Tibial nerve (tissue), 4 donors: ENCODE measurements at places on chromosomes 6 and 20. TPM values are rescaled to one million over a fixed set of nuclear protein-coding genes. Genes with fewer than 3 reads are reported as not detected.

KIF13A gene
- 44.9 TPM for total RNA-seq

ZNF451 gene
- 51.1 TPM for total RNA-seq

OPN5 gene
- not detected for total RNA-seq

SLC26A8 gene
- total RNA-seq = 0.30 TPM

CLIC5 gene
- 36.4 TPM for total RNA-seq

OLIG3 gene
- total RNA-seq = not detected

TMEM200A gene
- 5.3 TPM for total RNA-seq

PDYN gene
- not detected for total RNA-seq

KHDC1L gene
- not detected for total RNA-seq

SLC4A11 gene
- total RNA-seq = not detected

FLRT3 gene
- 26.7 TPM for total RNA-seq

MUC21 gene
- total RNA-seq = not detected

VWA7 gene
- total RNA-seq = 0.66 TPM

YWHAB gene
- 97.9 TPM for total RNA-seq

HCK gene
- 14.9 TPM for total RNA-seq

LST1 gene
- 86.5 TPM for total RNA-seq

KHDC1 gene
- 7.4 TPM for total RNA-seq

PPIL6 gene
- total RNA-seq = 16.5 TPM

PI3 gene
- total RNA-seq = not detected

ANKRD66 gene
- total RNA-seq = not detected

ABCC10 gene
- total RNA-seq = 23.0 TPM

NHLRC1 gene
- total RNA-seq = 2.0 TPM
